Stimulated activated CD8-positive, alpha-beta memory T cell treated with anti-CD3 and anti-CD28 coated beads, Interleukin-15, amount 100 ng/mL, for 24 hours (primary cell): ENCODE measurements at places on chromosomes 7 and 10.

DNA sequence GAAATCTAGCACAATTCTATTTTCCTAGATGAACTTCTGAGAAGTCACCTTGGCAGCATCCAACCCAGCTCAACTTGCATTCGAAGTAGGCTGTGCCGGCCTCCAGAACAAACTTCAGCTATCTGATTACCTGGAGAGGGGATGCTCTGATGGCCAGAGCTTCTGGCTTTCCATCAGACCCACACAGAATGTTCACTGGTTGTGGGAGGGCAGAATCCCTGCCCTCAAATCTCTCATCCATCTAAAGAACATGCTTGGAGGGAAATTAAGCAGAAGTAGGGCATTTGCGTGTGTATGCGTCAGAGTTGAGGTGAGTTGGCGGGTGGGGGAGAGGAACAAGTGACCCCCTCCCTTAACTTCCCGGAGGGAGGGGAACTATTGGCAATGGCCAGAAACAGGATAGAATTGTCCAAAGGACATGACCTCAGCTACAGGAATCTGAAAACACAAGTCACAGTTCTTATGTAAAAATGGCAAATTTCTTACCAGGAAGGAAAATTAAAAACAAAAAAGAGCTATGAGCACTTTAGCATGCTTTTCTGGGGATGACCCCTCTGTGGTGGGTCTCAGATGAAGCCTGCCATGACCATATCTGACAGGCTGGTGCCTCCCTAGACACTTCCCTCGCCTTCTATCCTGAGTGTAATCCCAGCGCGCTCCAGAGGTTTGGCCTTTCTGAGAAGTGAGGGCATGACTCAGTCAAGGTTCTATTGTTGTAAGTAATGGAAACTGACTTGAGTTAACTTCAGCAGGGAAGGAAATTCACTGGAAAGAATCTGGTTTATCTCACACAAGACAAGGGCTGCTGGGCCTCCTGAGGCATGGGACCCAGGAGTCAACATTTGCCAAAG, 278.8 kb downstream of the RPS24 start:
- DNase-seq: no peak

DNA sequence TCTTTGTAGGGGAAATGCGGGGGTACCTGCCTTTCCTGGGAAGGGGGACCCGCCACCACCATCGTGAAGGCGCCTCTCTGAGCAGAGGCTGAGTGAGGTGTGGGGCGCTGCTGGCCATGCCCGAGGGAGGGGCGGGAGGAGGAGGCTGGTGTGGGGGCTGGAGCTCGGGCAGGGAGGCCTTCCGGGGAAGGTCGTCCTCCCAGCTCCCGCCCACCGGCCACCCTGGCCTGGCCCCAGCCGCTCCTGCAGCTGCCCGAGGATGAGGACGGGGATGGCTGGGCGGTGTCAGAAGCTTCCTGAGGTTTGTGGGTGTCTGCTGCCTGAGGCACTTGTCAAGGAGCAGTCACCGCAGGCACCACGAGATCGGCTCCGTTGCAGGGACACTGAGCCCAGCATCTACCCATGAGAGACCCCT, 11.4 kb downstream of the PWWP2B start:
- DNase-seq: no peak

DNA sequence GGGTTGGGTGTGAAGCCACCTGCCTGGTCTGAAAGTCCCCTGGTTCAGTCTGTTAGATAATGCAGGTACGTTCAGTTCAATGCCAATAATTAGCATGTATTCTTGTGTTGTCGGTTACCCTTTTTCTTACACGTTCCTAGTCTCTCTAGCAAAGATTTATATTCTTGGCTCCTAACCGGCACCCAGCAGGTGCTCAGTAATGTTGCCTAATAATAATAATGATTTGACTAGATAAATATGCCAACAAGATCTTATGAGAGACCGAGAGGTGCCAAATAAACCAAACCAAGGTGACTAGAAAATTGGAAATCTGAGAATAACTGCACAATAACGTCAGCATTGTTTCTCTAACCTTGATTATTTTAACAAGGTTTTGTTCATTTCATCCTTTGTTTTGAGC, 1.1 kb upstream of the SMIM30 start:
- DNase-seq: no peak

DNA sequence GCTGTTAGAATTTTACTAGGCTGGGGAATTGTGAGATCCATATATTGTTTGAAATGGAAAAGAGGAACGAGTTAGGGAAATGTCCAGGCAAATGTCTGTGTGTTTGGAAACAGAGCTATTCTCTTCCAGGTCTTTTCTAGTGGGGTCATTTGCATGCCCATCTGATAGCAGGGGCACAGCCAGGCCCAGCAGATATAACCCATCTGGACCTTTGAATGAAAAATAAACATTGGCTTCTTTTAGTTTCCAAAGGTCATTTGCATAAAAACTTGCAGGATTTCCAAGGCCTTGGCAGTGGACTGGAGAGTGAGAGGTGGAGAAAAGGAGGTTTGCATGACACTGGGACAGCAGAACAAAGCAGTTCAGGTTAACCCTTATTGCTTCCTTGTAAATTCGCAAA, 188.0 kb upstream of the GPR26 start:
- DNase-seq: no peak

GRCh38 chr10:99507265-99507664, 25.5 kb upstream of the NKX2-3 start:
- no peak for DNase-seq
